ENCODE measurements at places on chromosomes 1 and 21. TPM values are rescaled to one million over a fixed set of nuclear protein-coding genes. Genes with fewer than 3 reads are reported as not detected.

DNA sequence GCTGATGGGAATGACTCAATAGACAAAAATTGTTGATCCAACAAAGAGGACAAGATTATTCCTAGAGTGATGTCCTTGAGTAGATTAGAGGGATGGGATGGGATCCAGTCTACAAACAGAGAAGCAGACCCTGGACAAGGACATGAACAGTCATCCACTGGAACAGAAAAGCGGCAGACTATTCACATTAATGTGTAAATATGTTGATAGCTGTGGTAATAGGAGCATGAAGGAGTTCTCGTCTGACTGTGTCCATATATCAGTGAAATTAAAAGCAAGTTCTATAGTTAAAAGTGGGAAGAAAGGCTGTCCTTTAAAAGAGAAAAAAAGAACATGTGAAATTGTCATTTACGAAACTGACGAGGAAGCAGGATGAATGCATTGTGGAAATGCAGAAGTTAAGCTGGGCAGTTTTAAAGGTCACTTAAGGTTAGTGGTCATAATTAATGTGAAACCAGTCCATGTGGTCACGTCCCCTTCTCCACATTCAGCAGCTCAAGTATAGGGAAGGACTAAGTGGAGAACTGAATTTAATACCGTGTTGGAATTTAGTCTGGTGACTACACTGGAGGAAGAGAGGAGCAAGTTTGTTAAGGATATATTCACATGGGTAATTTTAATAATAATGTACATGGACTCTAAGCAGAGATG, 62.1 kb downstream of the PIK3R3 start:
- DNase-seq: no peak

- no peak for DNase-seq
Observed at GRCh38 chr1:32500387-32501209, 35.7 kb downstream of the ZBTB8B start.

GRCh38 chr1:9767964-9768668, 55.6 kb downstream of the CLSTN1 start:
- peak; percentile 21 for DNase-seq

The C1QC gene
- 0.59 TPM for total RNA-seq

DNA sequence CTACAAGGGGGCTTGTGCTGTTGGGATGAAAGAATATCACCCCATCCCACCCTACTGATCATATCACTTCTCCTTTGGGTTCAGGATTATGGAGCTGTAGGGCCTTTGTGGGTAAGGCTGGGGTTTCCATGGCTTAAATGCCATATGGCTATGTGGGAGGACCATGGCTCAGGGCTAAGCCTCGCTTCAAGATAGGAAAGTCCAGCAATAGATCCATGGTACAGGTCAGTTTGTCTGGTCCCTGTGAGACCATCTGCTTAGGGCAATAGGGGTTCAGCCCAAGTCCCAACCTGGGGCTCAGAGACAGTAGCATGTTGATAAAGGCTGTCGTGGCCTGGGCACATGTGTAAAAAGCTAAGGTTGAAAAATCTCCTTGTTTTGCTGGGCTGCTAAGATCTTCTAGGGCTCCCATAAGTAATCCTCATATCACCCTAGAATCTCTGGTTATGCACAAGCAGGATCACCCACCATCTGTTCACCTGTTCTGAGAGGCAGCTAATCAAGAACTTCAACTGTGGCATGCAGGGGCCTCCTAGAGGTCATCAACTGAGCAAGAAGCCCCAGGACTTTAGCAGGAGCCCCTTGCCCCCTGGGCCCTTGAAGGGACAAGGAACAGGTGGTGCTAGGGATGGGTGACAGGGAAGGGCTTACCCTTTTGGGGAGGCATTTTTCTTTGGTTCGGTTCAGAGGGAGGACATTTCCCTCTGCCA, 66.5 kb downstream of the UBE2T start:
- no peak for DNase-seq

DNA sequence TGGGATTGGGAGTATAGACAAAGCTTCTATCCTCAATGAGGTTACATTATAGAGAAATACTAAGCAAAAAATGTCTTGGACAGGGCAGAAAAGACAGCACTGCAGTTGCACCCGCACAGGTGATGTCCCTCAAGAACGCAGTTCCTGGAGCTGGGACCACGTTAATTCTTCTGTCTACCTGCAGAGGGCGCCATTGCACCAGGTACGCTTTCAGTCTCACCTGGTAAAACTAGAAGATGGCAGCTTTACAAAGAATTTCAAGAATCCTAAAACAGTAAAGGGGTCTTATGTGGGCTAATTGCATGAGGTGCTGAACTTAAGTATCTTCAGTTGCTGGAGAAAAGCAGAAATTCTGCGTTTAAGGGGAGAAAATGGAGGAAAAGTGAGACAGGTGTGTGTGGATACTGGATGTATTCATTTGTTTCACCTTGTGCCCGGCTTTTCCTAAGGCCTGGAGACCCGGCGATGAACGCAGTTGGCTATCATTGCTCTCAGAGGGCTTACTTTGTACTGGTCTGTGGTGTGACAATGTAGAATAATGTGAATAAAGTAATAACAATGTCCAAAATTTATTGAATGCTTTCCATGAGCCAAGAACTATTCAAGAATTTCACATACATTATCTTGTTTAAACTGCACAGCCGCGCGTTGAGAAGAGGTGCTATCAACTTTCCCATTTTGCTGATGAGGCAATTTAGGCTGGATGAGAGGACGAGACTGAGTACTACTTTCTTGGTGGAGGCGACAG, 276.3 kb upstream of the GREM2 start:
- peak; percentile 3 for DNase-seq

- no peak for DNase-seq
Observed at GRCh38 chr21:44283948-44284347, 1.7 kb upstream of the AIRE start.

The LGR6 gene
- 0.20 TPM for total RNA-seq

DNA sequence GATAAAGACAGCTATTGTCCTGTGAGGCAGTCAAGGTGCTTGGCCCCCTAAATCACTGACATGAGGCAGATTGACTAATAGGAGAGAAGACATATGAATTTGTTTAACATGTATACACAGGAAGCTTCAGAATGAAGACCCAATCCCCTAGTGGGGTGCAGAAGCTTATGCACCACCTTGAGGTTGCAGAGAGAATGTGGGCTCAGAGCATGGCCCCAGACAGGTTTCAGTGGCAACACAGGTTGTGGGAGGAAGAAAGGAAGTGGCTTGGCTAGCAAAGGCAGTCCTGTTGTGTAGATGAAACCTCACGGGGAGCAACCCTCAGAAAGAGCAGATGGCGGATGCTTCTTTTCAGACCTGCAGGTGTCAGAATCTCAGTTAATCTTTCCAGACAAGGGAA, 37.0 kb upstream of the PARP1 start:
- DNase-seq: no peak

GRCh38 chr1:15430787-15431570, 7.3 kb upstream of the CTRC start:
- no peak for DNase-seq
